NCI-H1092 treated with DMSO at 0.1 percent for 48 hours (cell line): ENCODE measurements at places on chromosomes 7 and 10.
A peak's percentile ranks its signal among the peaks of the same experiment; 100 is the strongest.

- no peak for DNase-seq
These were observed 107.5 kb downstream of the MTPAP start for GRCh38 chr10:30241422-30242110.

GRCh38 chr10:127036987-127037386 is 131.8 kb downstream of the DOCK1 start:
- DNase-seq = no peak

GRCh38 chr7:12373580-12374263 is 29.9 kb downstream of the VWDE start:
- DNase-seq = no peak

DNA sequence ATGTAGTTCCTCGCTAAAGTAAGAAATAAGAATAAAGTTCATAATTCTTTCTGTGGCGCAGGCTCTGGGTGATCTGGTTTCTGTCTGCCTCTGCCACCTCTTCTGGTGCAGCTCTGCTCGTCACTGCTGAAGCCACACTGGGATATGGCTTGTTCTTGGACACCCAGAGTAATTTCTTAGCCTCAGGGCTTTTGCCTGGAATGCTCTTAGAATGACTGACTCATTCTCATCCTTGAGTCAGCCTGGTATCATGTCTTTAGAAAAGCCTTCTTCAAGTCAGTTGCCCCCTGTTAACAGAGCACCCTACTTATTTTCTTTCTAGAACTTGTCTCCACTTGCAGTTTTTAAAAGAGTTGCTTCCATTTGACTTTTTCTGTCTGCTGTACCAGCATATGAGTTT is 2.0 kb downstream of the ZSCAN25 start:
- DNase-seq = no peak

DNA sequence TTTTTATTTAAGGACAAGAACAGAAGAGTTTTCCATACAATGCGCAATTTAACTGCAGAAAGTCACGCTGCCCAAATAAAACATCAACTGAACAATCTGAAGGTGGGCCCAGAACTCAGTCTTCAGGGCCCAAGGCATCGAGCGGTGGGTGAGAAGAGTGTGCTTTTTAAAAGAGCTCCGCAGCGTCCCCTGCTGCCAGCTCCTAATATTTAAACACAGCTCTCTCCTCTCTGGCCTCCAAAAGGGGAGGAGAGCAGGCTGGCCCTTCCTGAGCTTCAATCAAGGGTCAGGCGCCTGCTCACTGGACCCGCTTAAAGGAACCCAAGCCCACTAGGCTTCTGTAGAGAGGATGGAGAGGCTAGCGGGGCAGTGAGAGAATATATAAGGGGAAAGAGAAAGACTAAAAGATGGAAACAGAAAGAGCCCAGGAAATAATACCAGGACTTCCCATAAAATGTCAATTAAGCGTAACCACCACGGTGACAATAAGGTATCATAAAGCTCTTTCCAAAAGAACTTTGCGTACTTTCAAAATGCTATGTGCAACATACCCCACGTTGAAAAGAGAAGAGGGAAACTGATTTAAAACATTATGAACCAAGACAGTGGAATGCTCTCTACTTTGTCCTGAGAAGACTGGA is 2.8 kb downstream of the FAM53B start:
- DNase-seq = peak; percentile 72

DNA sequence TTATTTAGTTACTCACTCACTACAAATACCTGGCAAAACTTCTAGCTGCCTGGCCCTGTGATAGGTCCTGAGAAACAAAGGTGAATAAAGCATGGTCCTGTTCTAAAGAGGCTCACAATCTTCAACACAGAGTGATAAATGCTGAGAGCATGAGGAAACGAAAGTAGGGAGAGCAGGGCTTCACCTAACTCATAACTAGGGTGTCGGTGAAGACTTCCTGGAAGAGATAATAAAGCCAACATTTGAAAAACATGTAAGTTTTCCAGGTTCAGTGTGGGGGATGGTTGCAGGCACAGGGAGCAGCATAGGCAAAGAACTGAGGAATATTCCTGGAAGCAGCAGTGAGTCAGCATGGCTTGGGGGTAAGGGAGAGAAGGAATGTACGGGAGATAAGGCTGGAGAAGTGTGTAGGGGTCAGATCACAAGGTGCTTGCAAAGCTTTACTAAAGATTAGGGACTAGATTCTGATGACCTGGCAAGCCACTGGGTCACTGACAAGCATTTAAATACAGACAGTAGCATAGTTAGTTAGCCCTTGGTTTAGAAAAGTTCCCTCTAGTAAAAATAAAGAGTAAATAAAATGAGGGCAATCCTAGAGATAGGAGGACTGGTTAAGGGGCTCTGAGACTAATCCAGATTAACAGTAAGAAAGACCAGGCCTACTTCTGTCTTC is 5.1 kb downstream of the KEL start:
- DNase-seq = no peak

DNA sequence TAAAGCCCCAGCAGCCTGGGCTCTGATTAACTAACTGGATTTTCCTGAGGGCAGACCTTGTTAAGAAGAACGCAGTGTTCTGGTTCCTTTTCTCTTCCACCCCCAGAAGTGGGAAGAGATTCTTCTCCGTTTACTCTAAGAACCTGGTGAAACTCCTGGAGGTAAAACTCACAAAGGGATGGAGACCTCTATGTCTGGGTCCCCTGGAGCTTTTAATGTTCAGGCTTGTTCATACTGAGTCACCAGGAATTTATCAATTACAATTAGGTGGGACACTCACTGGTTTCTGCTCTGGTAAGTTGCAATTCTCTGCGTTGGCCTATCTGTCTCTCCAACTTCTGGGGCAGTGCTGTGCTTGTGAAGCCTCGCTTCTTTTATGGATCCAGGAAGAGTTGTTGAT is 73.3 kb upstream of the CACNB2 start:
- no peak for DNase-seq

DNA sequence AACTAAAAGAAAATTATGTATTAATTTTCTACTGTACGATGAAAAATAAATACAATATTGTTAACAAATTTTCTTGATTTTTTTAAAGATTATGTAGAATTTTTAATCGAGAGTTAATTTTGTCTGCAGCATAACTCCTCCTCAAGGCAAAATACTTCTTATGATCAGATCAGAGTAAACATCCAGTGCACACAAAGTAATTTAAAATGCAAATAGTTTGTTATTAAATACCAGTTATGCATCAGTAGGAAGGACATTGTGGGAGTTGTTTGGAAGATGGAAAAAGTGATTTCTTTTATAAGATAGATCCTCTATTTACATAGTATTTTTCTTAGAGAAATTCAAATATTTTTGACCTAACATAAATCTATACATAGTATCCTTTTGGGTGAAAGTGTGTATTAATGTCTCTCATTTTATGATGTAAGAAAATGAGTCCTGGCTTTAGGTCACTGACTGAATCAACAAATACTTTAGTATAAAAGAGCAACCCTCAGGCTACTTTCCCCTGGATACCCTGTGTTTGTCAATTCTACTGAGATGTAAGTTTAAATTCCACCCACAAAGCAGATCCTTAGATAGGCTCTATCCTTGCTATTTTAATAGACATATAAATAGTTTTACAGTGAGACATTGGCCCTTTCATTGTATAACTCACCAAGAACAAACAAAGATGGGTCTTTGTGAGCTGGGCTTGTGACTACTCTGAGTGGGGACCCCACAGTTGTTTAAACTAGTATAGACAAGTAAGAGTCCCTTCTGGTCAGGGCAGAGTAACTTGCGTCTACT is 1133.7 kb downstream of the GATA3 start:
- DNase-seq = no peak

- no peak for DNase-seq
These were observed 15.4 kb downstream of the OGDHL start for GRCh38 chr10:49746626-49747302.

DNA sequence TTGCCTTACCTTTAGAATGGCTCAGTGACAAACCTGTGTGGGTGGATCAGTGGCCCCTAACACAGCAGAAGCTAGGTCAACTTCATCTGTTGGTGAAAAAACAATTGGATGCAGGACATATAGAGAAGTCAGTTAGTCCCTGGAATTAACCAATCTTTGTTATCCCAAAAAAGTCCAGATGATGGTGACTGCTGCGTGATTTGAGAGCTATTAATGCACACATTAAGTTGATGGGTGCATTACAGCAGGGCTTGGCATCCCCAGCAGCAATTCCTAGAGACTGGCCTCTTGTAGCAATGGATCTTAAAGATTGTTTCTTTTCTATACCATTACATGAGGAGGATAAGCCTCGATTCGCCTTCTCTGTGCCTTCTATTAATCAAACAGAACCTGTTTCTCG is 33.3 kb downstream of the OR13A1 start:
- no peak for DNase-seq

DNA sequence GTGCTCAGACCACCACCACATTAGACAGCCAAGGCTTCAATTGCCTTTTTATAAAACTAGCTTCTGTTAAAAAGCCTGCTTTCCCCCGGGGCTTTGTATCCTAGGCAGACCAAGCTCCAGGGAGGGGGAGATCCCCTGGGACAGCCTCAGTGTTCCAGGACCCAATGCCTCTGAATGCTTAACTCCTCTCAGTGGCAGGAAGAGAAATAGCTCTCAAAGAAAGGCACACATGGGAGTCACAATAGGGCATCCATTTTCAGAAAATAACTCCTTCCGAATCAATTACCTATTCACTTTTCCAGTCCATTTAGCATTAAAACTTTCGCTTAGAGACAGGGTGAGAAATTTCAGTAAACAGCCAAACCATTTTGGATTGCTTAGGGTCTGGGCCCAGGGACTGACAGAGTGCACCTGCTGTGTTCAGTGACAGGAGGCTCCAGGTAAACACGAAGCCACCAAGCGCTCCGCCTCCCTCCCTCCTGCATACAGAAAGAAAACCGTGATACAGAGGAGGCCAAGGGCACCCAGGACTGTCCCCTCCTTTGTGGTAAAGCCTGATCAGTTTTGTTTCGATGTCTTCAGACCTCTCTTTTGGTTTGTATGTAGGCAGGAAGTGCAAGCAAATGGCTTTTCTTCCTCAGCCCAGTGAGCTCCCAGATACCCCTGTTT is 599.7 kb downstream of the KCNMA1 start:
- peak; percentile 42 for DNase-seq

DNA sequence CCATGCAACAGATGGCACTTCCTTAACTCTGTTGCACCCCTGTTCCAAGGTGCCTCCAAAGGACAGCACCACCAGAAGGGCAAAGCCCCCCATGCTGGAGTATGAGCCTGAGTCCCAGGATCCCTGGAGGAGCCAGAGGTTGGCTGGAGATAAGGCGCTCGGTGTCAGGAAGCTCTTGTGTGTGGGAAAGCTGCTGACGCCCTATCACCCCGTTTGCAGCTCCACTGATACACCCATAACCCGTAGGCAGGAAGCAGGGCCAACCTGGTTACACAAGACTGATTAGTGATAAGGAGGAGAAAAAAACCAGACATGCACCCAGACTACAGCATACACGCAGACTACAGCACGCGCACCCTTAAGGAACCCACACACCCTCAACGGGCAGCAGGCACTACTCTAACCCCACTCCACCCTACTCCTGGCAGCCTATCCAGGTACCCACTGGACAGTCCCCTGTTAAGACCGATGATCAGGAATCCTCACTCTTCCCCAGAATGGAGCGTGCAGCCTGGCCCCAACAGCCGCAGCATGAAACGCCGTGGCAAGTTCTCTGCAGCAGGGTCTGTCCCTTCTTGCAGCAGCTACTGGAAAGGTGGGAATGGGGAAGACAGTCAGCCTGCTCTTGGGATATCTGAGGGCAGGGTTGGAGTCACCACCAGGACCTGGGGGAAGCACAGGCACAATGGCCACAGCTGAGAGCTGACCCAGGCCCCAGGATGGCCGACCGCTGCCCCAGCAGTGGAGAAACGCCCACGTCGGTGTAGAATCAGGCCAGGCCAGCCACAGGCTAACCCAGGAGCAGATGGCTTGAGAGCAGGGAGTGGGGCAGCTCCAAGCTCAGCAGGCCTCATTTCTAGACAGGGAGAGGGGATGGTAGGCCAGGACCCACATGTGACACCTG is 38.3 kb upstream of the TUBB8 start:
- no peak for DNase-seq
